Stimulated activated CD4-positive, alpha-beta T cell treated with anti-CD3 and anti-CD28 coated beads, Interleukin-15, amount 100 ng/mL, for 1 hour (primary cell): ENCODE measurements at places on chromosomes 16 and 17.

DNA sequence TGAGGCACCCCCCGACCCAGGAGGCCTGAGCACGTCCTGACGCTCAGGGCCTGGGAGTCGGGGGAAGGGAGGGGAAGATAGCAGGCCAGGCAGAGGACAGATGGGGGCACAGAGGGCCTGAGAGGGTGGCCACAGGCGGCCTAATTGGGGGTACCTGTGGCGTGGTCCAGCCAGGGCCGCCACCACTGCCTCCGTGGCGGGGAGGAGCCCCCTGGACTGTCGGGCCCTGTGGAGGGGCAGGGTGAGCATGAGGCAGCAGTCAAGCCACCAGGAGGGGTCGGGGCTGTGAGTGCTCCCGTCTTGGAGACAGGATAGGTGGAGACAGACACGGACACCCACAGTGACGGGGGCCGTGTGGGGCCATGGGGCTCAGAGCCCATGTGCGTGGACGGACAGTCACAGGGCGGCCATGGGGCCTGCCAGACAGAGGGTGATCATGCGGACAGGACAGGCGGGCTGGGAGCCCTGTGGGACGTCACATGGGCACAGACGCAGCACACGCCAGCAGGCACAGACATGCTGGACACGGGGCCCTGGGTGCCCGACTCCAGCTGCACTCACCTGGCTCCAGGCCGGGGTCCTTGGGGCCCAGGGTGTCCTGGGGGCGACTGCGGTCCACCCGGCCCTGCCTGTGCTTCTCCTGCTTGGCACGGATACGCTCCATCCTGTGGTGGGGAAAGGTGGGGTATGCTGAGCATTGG lies 18.7 kb downstream of the CTU2 start:
- no peak for DNase-seq

DNA sequence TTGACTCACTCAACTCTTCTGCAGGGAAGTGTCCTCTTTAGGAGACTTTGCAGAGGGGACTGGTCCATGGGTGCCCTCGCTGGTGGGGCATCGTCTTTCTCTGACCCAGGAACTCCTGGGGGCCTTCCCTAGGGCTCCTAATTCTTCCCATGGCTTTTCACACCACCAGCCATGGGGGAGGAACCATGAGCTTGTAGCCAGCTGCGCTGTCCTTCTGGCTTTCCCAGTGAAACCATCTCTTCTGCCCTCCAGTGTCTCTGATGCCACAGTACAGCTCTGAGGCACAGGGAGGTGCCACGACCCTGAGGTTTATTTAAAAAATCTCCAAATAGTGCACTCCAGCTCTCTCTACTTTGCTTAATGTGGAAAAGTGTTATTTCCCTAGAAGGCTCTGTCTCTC lies 78.6 kb downstream of the SDR42E1 start:
- DNase-seq = no peak

DNA sequence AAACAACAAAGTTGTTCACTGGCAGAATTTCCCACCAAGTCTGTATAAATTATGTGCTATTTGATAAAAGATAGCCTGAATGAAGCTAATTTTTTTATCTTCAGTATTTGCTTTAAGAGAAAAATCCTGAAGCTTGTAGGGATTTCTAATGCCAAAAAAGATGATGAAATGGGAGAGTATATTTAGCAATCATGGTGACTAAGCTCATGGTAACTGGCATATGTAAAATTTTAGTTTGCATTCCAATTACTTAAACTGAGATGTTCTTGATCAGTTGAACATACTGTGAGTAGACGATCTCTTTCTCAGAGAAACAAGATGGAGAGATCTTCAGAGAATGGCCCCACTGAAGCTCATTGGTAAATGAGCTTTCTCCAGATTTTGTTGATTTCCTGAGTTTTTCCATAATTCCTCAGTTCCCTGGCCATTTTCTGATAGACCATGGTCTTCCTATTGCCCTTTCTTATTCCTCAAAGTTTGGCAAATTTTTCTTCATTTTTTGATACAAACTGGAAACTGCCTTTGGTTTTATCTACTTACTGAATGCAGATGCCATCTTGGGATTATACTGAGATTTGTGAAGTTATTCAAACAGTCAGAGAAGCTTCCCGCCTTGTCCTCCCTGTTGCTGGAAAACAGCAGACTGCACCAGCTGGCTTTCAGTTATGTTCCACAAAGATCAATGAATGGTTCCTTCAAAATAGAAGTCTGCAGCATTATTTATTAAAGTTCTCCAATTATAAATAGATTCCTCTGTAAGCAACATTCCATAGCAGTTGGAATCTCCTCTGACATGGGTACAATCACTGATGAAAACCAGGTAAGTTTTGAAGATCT lies 68.3 kb upstream of the ALOX12 start:
- no peak for DNase-seq

DNA sequence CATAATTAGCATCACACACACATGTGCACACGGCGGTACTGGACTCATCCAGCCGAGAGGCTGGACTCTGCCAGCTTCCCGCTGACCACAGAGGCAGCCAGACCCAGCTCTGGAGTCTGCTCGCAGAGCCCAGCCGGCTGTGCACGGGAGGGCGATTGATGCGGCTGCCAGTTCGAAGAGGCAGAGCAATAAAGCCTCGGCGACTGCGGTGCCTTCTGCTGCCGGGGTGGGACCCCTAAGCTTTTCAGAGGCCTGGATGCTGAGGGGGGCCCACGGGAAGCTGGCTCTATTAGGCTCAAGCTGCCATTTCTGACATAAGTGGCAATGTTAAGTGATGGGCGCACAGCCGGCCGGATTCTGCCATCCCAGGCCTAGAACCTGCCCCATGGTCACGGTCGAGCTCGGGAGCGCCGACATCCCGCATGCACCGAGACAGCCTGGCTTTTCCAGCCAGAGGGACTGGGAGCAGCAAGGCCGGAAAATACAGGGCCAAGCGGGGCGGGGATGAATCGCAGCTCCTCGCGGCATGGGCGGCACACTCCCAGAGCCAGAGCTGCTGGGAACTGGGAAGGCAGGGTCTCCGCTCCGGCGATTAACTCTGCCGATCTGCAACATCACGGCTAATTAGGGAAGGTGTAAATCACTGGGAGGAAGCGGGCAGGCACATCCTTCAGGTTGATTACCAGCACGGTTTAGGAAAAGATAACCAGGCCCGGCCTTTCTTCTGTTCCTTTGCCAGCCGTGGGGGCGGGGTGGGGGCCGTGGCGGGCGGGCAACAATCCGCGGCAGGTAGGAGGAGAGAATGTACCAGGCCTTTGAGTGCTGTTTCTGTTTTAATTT lies 57.7 kb downstream of the TBC1D16 start:
- no peak for DNase-seq

GRCh38 chr17:9644910-9645751 lies at the start of gene USP43:
TSS of gene USP43 (plus strand) at chr17:9645517. CDS start at chr17:9645633, 116 bp downstream.
- DNase-seq = no peak

DNA sequence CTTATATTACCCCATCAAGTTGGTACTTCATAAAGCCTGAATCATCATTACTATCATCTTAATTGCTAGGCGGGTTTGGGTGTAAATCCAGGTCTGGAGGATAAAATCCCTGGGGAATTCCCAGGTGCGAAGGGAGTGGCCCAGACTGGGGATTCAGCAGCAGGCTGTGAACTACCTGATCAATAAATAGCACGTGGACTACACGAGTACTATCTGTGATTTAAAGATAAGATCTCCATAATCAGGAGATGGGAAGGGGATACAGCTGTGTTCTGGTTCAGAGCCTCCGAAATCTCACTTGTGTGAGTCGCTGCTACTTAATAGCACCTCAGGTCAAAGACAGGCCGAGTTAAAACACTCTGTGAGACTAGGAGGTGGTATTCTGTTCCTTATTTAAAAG lies 512.6 kb upstream of the ZFHX3 start:
- DNase-seq = no peak

- no peak for DNase-seq
Measured at GRCh38 chr16:50478773-50479149, 69.4 kb upstream of the NKD1 start.

- DNase-seq = peak; percentile 36
Measured at GRCh38 chr17:57671667-57672632, 73.1 kb downstream of the CCDC182 start.

- DNase-seq = no peak
Measured at GRCh38 chr16:78437352-78437968, 338.0 kb downstream of the WWOX start.

- no peak for DNase-seq
Measured at GRCh38 chr17:76685846-76686245, 24.9 kb downstream of the MXRA7 start.

DNA sequence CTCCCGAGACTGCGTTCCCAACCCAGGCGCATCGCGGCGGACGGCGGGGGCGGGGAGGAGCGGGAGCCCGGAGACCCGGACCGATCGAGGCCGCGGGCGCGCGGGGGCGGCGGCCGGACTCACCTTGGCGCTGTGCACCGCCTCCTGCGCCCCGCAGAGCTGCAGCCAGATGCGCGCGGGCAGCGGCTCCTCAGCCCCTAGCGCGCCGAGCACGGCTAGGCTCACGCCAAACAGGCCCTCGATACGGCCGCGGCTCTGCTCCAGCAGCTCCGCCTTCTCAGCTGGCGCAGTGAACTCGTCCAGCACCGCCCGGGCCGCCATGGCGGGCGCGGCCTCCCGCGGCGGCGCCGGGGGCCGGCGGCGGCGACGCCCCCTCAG lies 339 bp downstream of the N4BP1 start:
- DNase-seq = no peak

GRCh38 chr16:84489131-84489530 lies 15.3 kb downstream of the MEAK7 start:
- no peak for DNase-seq

- no peak for DNase-seq
Measured at GRCh38 chr16:83674931-83675535, 132.7 kb upstream of the HSBP1 start.

DNA sequence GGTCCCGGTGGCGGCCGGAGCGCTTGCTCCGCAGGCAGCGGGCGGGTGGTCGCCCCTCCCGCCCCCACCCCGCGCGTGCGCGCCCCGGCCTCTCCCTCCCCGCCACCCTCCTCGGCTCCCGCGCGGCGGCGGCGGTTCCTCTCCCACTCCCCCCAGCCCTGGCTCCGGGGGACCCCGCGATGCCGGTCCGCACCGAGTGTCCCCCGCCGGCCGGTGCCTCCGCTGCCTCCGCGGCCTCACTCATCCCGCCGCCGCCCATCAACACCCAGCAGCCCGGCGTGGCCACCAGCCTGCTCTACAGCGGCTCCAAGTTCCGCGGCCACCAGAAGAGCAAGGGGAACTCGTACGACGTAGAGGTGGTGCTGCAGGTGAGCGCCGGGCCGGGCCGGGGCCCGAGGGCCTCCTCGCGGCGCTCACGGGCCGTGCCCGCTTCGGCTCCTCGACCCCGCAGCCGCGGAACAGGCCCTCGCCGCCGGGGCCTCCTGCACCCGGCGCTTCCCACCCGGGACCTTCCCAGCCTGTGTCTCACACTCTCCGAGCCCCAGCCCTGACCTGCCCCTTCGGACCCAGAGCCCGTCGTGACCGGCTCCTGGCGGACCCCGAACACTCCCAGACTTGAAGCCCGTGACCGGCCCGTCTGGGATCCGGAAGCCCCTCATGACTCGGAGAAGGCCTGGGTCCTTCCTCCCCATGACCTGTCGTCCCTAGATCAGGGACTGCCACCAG lies 490 bp downstream of the GID4 start:
- DNase-seq = no peak

DNA sequence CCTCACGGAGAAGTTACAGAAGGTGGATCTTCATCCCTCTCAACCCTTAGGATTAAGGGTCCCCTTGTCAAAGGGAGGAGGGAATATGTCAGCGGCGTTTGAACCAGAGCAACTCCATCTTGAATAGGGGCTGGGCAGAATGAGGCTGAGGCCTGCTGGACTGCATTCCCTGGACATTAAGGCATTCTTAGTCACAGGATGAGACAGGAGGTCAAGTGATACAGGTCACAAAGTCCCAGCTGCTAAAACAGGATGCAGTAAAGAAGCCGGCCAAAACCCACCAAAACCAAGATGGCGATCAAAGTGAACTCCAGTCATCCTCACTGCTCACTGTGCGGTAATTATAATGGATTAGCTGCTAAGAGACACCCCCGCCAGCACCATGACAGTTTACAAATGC lies 36.7 kb downstream of the RBFOX3 start:
- DNase-seq = no peak

- DNase-seq = no peak
Measured at GRCh38 chr17:79043191-79043930, 19.4 kb downstream of the C1QTNF1 start.

DNA sequence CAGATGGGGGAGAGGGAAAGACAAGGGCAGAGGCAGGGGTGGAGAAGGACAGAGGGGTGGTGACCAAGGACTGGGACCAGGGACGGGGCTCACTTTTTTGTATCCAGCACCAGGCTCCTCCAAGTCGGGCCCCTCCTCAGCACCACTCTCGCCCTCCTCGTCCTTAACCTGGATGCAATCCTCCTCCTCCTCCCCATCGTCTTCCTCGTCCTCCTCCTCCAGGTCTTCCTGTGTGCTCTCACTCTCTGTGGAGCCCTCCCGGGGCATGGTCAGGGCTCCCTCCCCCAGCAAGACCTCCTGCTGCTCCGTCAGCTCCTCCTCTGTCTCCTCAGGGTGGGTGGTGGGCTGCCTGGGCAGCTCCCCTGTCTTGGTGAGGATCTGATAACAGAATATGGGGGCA lies 16.8 kb downstream of the G6PC3 start:
- DNase-seq = no peak

DNA sequence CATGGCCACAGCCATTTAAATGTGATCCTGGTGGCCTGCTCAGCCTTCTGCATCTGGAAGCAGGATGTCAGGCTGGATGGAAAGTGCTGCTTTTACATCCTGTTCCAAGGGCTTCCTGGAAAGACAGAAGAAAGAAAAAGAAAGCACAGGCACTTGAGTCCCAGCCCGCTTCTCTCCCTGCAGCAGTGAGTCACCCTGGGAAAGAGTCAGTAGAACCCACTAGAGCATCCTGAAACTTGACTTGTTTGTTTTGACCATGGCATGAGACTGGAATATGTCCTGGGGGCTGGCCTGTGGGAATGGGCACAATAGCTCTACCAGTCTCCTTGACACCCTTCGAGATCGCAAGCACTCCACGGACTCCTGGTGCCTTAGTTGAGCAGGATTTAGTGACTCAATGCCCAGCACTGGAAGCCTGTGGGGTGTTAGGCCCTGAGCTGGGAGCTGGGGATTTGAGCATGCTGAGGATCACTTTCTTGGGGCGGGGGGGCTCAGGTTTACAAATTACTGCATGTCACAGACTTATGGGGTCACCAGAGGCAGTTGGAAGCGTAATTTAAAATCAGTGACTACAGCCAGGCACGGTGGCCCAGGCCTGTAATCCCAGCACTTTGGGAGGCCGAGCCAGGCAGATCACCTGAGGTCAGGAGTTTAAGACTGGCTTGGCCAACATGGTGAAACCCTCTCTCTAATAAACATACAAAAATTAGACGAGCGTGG lies 22.1 kb upstream of the GNA13 start:
- no peak for DNase-seq

DNA sequence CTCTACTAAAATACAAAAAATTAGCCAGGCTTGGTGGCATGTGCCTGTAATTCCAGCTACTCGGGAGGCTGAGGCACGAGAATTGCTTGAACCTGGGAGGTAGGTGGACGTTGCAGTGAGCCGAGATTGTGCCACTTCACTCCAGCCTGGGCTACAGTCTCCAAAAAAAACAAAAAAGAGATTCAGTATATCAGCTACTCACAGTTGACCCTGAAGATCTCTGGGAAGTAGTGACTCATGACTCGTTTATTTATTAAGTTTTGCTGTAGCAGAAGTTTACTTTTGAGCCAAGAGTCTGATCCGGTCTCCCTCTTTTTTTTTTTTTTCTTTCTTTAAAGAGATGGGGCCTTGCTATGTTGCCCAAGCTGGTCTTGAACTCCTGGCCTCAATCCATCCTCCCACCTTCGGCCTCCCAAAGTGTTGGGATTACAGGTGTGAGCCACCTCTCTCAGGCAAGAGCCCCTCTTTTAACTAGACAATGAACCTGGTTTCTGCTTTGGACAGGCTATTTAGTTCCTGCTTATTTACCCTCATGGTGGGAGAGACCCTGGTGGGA lies 4.4 kb downstream of the MVP start:
- DNase-seq = no peak
